ENCODE measurements at places on chromosomes 6 and 20.

DNA sequence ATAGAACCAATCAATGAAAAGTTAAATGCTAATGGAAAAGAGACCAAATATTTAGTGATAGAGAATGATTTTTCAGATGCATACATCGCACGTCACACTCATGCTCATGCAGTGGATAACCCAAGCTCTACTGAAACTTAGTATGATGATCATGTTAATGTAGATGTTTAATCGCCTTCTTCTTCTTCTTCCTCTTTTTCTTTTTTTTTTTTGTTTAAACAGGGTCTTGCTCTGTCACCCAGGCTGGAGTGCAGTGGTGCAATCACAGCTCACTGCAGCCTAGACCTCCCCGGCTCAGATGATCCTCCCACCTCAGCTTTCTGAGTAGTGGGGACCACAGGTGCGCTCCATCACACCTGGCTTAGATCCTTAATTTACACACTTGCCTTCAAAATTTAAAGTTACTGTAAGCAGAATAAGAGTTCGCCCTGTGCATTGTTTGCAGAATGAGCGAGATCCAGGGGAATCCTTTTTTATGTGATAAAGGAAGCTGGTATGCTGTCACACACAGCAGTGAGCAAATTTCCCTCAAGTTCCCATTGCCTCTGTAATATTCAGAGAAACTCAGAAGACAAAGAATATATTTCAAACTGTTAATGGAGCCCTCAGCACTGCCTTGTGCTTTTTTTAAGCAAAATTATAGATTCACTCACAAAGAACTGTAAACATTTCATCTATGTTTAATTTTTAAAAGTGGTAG is 194.2 kb upstream of the SGK1 start:
- no peak for DNase-seq

DNA sequence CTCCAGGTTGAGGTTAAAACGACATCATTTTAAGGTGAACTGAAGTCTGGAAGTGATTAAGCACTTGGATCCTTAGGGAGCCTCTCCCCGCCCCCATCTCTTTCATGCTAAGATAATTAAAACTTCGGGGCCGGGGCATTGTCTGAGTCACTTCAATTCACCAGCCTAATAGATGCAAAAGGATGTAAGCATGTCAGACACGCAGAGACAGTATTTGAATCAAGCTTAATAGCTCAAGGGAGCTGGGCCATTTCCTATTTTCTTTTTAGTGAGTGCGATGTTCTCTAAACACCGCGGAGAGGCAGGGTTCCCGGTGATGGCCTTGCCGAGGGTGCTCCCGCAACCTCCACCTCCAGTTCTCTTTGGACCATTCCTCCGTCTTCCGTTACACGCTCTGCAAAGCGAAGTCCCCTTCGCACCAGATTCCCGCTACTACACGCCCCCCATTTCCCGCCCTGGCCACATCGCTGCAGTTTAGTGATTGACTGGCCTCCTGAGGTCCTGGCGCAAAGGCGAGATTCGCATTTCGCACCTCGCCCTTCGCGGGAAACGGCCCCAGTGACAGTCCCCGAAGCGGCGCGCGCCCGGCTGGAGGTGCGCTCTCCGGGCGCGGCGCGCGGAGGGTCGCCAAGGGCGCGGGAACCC is 516 bp upstream of the IRF4 start:
- DNase-seq, result no peak

GRCh38 chr6:98717322-98717877 is 117.0 kb upstream of the POU3F2 start:
- DNase-seq, result no peak

- DNase-seq, result no peak
These were observed 112.5 kb downstream of the SNX5 start for GRCh38 chr20:17856024-17856564.

- DNase-seq, result no peak
These were observed 15.3 kb downstream of the CEP85L start for GRCh38 chr6:118635909-118636735.
